ENCODE measurements at places on chromosomes 3 and 15. TPM values are rescaled to one million over a fixed set of nuclear protein-coding genes. Genes with fewer than 3 reads are reported as not detected.
A peak's percentile ranks its signal among the peaks of the same experiment; 100 is the strongest.

DNA sequence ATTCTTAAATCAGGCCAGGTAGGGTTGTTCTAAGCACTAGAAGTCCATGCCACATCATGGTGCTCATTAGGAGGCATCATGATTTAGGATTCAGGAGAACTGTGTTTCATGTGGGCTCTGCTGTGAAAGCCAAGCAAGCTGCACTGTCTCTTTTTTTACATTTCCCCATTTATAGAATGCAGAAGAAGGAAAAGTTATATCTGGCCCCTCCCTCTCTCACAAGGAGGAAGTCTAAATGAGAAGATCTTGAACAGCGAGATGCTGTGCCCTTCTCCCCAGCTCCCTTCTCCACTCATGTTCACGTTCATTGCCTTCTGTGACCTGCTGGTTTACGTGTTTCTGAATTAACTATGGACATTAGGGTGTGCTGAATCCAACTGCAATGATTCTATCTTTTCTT is 178.5 kb upstream of the RASGRP1 start:
- no peak for DNase-seq

DNA sequence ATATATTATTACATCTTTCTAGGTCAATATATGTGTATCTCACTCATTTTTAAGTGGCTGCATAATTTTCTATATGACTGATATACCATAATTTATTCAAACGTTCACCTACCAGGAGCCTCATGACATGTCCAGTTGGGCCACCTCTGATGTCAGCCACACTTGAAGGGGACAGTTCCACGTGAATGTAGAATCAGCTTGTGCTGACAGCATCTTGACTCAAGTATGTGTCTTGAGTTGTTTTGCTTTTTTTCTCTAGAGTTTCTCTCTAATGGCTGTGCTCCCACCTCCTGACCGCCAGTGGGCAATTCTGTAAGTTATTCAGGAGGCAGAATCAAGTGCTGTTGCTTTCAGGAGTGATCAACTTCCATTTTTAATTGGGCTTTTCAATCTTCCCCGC is 237.9 kb downstream of the NFKBIZ start:
- no peak for DNase-seq

Gene TLR9
- 0.20 TPM for total RNA-seq

DNA sequence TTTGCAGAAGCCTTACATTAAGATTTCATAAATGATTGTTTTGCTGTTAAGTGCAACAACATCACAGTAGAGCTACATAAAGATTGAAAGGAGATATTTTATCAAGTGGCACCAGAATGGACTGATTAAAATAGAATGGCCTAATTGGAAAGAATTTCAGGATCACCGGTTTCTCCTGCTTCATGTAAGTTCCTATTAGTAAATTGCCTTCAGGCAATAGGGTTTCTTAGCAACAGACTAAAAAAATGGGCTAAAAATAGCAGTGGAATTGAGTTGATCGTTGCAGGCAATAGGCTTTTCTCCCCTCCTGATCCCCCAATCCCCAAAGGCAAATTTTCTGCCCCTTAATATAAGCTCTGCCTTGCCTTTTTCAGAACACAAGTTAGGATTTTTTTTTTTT is 917 bp downstream of the LNP1 start:
- DNase-seq, result no peak

DNA sequence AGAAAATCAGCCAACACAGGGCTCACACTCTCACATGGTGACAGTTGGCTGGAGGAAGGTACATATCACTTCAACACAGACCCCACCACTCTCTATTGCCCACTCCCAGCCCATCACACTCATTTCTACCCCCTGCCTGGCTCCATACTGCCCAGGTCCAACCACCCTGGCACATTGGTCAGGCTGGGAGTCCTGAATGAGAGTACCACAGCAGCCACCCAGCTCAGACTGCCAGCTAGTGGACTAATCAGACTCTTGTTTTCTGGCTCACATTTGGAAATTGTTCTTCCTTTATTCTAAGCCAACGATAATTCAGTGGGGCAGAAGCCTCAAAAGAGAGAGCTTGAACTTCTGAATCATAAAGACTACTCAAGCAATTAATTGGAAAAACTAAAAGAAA is 20.0 kb downstream of the MRPL46 start:
- no peak for DNase-seq

- DNase-seq, result no peak
Measured at GRCh38 chr15:87145696-87146095, 1066.0 kb downstream of the AGBL1 start.

DNA sequence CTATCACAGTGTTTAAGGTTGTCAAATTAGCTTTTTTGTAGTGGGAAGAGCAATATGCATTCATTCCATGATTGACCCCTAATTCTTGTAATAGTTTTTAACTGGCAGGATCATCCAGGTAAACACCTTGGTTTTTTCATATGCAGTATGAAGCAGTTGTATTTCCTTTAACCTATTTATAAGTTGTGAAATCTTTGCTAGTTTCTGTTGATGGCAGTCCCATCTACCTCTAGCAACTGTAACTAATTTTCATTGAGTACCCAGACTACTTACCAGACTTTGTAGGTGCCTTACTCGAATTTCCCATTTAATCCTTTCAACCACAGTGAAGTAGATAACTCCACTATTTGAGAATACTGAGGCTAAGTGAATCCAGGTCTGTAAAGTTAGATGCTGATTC is 6.1 kb downstream of the FXR1 start:
- DNase-seq, result no peak

DNA sequence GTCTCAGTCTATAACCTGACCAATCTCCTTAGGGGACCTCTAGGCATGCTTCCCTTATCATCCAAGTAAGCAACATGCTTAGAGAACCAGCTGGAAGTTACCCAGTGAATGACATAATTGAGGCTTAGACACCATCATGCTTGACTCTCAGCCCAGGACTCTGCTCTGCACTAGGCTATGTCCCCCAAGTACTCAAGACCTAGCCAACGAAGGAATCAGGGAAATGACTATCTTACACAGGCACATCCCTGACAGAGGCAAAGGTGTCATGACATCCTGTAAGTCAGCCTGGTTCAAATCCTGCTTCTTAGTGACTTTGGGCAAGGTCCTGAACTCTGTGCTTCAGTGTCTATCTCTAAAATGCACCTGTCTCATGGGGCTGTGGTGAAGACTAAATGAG is 24.6 kb upstream of the CELF6 start:
- DNase-seq, result no peak

DNA sequence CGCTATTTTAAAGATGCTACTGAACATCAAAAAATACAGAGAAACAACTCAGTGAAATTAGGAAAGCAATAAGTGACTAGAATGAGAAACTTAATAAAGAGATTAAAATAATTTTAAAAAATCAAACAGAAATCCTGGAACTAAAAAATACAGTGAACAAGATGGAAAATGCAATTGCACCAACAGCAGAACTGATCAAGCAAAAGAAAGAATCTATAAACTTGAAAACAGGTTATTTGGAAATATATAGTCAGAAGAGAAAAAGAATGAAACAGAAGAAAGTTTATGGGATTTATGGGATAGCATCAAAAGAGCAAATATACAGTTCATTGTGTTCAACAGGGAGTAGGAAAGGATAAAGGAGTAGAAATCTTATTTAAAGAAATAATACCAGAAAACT is 53.3 kb downstream of the MEX3B start:
- no peak for DNase-seq

DNA sequence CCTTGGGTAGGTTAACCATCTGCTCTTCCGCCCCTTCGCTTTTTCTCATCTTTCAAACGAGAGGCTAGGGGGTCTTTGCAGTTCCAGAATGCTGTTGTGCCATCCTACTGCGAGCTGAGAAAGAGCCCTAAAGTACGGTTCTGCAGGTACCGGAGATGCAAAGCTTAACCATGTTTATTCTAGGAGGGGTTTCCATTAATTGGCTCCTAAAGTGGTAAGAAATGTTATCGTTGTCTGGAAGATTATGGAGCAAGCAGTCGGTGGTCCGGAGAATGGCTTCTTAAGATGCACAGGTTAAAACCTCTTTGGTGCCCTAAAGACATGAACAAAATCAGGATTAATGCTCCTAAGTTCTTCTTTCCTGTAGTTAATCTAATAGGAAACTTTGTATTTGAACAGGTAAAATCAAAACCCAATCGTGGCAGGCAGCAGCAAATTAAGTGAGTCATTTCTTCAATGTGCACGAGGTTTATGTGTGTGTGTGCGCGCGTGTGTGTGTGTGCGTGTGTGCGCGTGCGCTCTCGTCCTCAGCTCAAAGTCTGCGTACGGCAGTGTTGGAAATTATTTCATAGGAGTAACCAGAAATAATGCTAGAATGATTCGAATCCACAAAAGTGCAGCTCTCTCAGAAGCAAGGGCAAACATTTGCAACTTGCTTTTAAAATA is 772 bp downstream of the FAM81A start:
- no peak for DNase-seq

Gene EIF4G1
- total RNA-seq, result 356 TPM

GRCh38 chr3:154247806-154248415 is 76.4 kb downstream of the DHX36 start:
- DNase-seq, result no peak

- DNase-seq, result no peak
Measured at GRCh38 chr15:40550341-40551037, 14.4 kb downstream of the CCDC32 start.

Gene B3GNT5
- 2.0 TPM for total RNA-seq

GRCh38 chr15:61227269-61227949 is 1.7 kb downstream of the RORA start:
- DNase-seq, result peak; percentile 61

DNA sequence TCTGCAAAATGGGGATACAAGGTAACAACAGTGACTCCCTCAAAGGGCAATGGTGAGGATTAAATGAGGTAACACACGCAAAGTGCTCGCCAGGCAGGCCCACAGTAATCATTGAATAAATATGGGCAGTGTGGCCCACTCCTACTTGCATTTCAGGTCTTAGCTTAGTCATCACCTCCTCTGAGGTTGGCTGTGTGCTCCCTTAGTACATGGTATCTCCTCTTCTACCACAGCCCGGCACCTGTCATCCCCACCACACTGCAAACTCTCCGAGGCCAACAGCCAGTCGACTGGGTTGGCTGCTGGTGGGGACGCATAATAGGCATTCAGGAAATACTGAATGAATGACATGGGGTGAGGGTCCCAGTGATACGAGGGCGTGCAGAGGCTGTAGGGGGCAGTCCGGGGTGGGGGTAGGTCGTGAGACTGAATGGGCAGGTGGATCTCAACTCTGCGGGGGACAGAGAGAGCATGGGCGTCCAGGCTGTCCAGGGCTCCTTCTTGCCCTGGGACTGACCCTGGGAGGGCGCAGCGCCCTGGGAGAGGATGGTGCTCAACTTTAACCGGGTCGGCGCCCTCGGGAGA is 375 bp upstream of the MYZAP start:
- peak; percentile 31 for DNase-seq

Gene HCN4
- 0.04 TPM for total RNA-seq

- DNase-seq, result no peak
Measured at GRCh38 chr3:81728766-81729544, 32.5 kb downstream of the GBE1 start.

- no peak for DNase-seq
Measured at GRCh38 chr3:146035366-146035765, 125.6 kb downstream of the PLOD2 start.

DNA sequence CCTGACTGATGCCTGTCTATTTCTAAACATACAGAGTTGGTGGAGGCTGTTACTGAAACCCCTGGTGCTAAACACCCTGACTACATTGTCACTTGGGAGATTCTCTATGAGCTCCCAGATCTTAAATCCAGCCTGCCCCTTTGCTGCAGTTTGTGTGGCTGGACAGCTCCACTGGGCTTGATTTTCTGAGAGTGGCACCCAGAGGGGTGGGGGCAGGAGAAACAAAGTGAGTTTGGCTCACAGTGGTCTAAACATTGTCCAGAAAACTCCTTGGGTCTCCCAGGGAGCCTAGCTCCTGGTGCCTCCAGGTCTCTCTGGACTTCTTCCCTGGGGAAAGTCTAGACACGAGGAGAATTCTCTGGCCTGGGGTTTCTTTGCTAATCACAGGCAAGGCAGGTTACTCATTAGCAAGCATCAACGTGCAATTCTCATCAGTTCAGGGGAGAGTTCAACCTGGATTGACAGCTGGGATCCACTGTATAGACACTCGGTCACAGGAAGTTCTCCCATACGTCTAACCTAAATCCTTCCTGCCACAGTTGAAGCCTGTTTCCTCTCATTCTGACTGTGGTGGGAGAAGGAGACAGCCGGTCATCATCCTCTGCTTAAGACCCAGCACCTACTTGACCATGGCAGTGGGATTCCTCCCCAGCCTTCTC is 7.1 kb upstream of the DLL4 start:
- no peak for DNase-seq

Gene SMCO1
- not detected for total RNA-seq

DNA sequence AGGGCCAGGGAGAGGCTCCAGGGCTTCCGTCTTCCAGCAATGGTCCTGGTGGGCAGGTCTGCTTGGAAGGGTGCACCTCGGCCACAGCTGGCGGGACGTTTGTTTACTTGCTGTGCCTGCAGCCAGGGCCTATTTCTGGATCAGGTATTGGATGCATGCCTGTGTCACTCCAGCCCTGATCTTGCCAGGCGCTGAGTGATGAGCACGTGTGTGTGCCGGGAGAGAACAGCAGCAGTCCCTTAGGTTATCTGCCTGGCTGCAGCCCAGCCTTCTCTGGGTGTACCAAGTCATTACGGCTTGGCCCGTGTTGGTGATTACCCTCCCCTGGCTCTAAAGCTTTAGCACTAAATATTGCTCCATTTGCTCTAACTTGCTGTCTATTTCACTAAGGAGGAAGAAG is 14.9 kb downstream of the CCDC32 start:
- DNase-seq, result peak; percentile 69

- DNase-seq, result no peak
Measured at GRCh38 chr3:123258811-123259420, 57.2 kb downstream of the SEC22A start.

GRCh38 chr3:187237741-187238140 is 40.5 kb downstream of the RTP1 start:
- DNase-seq, result no peak

DNA sequence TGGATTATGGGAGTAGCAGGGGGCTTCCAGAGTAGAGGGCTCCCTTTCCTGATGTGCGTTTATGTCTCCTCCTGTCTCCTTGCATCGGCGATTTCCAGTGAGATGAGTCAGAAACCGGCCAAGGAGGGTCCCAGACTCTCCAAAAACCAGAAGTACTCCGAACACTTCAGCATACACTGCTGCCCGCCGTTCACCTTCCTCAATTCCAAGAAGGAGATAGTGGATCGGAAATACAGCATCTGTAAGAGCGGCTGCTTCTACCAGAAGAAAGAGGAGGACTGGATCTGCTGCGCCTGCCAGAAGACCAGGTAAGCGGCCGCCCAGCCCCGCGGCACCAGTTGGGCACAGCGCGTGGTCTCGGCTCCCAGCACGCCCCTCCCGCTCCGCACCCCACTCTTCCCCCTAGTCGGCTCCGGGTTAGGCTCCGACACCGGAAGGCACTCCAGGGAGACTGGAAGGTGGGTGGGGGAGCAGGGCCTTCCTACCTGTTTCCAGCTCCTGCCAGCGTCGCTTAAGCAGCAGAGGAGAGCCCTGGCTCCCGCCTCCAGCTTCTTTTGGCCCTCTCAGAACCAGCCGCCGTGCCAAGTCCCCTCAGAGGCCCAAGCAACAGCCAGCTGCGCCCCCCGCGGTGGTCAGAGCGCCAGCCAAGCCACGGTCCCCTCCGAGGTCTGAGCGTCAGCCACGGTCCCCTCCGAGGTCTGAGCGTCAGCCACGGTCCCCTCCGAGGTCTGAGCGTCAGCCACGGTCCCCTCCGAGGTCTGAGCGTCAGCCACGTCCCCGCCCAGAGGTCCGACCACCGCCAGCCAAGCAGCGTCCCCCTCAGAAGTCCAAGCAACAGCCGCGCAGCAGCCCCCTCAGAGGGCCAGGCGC is 34.7 kb downstream of the MOBP start:
- DNase-seq, result no peak

Measured in adrenal gland (tissue), 19 donors.